ENCODE measurements at places on chromosomes 5 and 9. TPM values are rescaled to one million over a fixed set of nuclear protein-coding genes. Genes with fewer than 3 reads are reported as not detected.

The SLC34A3 gene
- total RNA-seq = not detected

The F2RL2 gene
- total RNA-seq = 0.25 TPM

The PCDHGA12 gene
- 3.5 TPM for total RNA-seq

The PNPLA7 gene
- total RNA-seq = 1.1 TPM
